Hepatocyte (in vitro differentiated cells): ENCODE measurements at places on chromosomes 11 and 22.

GRCh38 chr11:87602776-87603175 is 565.0 kb downstream of the TMEM135 start:
- no peak for DNase-seq

GRCh38 chr22:45008186-45008681 is 1.6 kb downstream of the PHF21B start:
- DNase-seq: peak; percentile 25

DNA sequence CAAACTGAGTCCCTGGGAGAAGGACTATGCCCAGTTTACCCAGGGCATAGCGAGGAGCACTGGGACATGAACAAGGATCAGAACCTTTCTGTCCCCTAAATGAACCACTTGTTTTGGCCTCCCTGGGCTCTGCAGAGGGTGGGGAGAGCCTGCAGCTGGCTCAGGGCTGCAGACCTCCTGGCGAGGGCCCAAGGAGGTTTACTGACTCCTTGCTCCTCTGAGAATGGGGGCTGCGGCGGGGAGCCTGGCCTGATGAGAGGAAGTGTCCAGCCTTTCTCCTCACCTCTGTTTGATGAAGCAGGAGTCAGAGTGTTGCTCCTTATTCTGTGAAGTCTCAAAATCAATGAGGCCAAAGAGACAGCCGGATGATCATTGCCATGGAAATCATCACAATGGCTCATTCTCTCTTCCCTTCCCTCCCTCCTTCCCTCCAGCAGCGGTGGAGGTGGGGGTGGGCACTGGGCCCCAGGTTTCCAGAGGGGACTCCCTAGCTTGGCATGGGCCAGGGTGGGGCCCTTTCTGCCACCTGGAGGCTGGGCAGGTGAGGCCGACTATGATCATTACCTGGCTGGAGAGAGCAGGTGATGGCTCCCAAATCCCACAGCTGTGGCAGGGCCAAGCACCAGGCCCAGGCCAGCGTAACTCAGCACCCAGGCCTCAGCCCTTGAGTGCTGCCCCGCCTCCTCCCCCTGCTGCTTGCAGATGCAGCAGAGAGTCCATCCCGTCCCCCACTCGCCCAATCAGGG is 169.7 kb downstream of the CEP164 start:
- no peak for DNase-seq

GRCh38 chr11:109511598-109511997 is 89.6 kb downstream of the C11orf87 start:
- DNase-seq: no peak

- DNase-seq: no peak
Observed at GRCh38 chr22:50571264-50572175, 6.7 kb downstream of the CPT1B start.

DNA sequence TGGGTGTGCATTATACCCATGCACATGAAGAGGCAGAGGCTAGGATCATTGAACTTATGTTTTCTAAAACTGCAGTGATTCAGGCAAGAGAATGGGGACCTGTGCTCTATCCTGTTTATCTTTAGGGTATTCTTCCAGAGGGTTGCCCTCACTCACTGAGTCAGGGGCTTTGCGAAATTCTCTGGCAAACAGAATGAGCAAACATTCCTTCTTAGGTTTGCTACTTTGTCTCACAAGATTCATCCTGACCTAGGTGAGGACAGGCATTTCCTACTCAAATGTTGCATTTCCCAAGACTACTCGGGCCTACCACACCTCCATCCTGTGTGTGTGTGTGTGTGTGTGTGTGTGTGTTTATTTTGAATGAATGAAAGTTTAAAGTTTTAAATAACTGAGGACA is 2.7 kb upstream of the EIF3M start:
- no peak for DNase-seq

DNA sequence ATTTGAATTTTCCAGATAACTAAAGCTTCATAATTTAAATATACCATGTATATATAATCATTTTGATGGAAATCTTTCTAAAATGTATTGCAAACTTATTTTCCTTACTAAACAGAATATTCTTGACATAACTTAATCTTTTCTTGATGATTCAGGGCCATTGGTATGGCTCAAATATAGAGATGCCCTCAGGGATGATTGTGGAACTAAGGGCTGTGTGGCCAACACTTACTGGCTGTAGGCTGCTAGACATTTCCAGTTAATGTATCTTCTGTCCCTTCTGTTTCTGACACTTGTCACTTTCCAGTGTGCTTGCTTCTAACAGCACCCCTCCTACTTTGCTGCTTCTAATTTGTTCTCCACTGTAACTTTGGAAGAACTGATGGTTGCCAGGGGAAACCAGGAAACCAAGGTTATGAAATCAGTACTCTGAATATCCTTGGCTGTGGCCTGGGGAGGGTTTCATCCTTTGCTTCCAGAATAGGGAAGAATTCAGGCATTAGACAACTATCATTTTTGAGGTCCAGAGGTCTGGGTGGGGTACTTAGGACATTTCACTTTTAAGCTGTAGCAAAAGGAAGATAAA is 697.2 kb downstream of the ETS1 start:
- no peak for DNase-seq

DNA sequence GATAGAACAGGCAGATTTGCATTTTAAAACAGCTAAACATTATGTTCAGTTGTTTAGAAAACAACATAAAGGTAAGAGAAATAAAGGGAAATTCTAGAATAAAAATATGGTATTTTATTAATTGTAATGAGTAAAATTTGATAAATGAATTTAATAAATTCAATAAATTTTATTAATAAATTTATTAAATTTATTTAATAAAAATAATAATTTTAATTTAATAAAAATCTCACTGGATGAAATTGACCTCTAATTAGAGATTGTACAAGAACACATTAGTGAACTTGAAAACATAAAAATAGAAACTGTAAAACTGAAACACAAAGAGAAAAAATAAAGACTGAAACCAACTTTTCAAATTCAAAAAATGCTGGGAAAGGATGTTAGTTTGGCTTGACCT is 605.7 kb upstream of the LRRC4C start:
- no peak for DNase-seq

DNA sequence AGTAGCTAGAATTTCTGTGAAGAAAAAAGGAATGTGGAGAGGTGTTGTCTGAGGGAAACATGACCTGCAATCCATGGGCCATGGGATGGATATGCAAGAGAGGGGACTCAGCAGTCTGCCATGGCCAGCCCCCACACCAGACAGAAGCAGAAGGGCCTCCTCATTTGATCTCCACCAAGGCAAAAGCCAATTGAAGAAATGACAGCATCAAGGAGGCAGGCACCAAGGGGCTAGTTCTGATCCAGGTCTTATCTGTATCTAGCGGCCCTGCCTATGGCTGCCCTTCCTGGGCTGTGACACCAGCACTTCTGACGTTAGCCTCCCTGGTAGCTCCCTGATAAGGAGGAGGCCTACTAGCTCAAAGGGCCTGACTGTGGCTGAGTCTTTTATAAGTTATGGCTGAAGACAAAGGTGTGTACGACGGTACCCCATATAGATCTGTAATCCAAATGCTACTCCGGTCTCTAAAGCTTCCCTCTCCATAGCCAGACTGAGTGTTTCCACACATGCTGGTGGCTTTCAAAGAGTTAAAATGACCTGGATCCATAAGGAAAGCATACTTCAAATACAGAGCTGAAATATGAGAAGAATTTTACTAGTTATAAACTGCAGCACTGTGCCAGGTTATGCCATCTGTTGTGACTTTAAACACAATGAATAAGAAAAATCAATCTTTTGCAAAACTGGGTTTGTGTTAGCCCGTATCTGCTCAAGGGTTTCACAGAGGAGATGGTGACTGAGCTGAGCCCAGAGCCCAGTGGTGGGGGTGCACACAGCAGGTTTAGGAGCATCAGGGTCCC is 34.4 kb downstream of the HIRA start:
- DNase-seq: no peak
